Fibroblast of lung (primary cell): ENCODE measurements at places on chromosomes 13 and 19.

GRCh38 chr13:67588607-67589006 is 358.5 kb upstream of the PCDH9 start:
- DNase-seq = no peak

DNA sequence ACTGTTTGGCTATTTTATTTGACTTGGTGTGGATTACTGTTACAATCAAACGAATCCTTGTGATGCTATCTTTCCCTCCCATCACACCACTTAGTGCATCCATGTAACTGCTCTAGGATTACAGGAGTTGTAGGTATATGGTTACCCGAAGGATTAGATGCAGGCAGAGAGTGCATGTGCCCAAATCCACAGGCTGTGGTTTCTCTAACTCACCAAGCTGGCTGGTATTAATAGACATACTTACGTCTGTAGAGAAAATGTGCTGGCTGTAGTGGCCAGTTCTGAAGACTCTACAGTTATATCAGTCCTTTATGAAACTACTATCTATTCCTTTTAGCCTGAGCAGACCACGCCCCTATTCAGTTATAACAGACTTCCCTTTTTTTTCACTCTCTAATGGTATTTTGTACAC is 1.1 kb upstream of the HMGB1 start:
- DNase-seq = peak; percentile 23

- DNase-seq = peak; percentile 90
These were observed 263.5 kb downstream of the FOXO1 start for GRCh38 chr13:40402931-40403431.

GRCh38 chr13:93655154-93655553 is 428.5 kb downstream of the GPC6 start:
- DNase-seq = no peak

GRCh38 chr13:73751290-73751689 is 382.9 kb downstream of the KLF12 start:
- DNase-seq = no peak

GRCh38 chr19:24142771-24143170 is 55.8 kb downstream of the ZNF254 start:
- no peak for DNase-seq
